ENCODE measurements at places on chromosomes 12 and 14.

- DNase-seq = no peak
Measured at GRCh38 chr12:49990273-49990672, 17.5 kb downstream of the AQP6 start.

- DNase-seq = no peak
Measured at GRCh38 chr14:50964683-50965390, 20.6 kb upstream of the PYGL start.

GRCh38 chr12:105970885-105971284 is 167.9 kb downstream of the NUAK1 start:
- DNase-seq = no peak

DNA sequence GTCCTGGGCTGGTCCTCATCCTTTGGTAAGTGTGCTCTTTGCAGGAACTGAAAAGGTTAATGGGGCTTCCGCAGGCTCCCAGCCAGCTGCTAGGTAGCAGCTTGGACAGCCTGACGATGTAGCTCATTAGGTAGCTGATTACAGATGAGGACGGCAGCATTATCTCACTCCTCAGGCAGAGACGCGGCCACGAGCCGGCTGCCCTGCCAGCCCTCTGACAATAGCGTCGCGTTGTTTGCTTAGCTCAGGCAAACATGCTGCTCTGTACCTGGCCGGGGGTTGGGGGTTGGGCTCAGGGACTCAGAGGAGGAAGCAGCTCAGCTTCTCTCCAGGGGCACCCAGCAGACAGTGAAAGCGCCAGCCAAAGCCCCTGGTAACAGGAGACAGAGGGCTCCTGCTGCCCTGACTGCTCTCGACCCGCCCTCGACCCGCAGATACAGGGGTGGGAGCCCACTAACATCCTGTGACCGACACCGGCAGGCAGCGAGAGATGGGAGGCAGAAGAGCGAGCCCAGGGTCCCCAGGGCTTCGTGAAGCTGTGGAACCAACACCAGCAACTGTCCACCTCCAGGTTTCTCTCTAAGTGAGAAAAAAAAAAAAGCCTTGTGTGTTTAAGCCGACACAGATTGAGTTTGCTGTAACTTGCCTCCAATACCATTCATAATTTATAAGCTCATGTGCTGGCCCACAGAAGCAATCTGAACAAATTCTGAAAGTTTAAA is 53.4 kb upstream of the DLK1 start:
- no peak for DNase-seq
